ENCODE measurements at places on chromosomes 5 and 9.
A peak's percentile ranks its signal among the peaks of the same experiment; 100 is the strongest.

GRCh38 chr9:122263699-122264349 is 816 bp downstream of the RBM18 start:
- DNase-seq: no peak

DNA sequence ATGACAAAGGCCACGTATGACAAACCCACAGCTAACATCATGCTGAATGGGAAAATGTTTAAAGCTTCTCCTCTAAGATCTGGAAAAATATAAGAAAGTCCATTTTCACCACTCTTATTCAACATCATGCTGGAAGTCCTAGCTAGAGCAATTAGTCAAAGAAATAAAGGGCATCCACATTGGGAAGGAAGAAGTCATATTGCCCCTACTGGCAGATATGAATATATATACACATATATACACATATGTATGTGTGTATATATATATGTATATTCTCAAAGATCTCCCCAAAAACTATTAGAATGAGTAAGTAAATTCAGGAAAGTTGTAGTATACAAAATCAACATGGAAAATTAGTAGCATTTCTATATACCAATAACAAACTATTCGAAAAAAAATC is 17.1 kb downstream of the APBA1 start:
- DNase-seq: no peak

DNA sequence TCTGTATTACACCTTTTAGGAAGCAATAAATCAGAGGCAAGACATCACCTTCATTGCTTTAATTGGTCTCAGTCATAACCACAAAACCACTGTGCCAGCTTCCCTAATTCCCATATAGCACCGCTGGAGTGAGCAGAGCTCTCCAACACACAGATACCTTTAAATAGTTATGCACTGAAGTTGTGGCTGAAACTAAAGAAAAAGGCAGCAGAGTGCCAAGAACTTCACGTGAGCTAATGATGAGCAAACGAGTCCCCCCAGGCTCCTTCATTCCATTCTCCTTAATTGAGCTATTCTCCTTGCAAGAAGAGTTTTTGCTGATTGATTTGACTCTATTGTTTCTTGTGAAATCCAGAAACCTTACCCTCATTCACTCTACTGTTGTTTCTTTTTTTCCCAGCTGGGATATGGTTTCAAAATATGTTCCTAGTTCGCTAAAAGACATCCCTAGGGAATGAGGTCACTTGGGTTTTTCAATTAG is 501.5 kb downstream of the SPATA31D1 start:
- no peak for DNase-seq

DNA sequence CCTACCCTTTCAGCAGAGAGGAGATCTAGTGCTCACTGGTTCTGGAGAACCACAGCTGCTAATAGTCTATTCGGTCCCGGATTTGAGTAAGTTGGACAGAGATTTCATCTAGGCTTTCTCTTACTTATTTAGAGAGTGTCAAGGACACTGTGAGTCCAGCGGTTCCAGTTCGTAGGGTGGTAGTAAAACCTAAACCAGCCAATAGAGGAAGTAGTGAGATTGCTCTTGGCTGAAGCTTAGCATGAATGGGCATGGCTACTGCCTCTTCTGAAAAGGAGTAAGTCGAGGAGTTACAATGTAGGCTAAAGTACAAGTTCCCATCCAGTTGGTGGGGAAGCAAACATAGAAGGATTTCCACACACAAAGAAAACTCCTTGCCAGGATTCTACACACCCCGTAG is 109.6 kb upstream of the MOCS2 start:
- no peak for DNase-seq

GRCh38 chr5:81393783-81394718 is at the start of gene ACOT12:
ACOT12 (minus strand) TSS chr5:81394134; CDS start chr5:81394114, 20 bp downstream.
- DNase-seq: no peak

- DNase-seq: no peak
These were observed 15.2 kb downstream of the HTR4 start for GRCh38 chr5:148639081-148639480.

GRCh38 chr5:50744776-50745175 is 78.3 kb downstream of the PARP8 start:
- peak; percentile 50 for DNase-seq

GRCh38 chr5:125258615-125259014 is 512.2 kb upstream of the ZNF608 start:
- no peak for DNase-seq

GRCh38 chr5:119387945-119388618 is 32.3 kb downstream of the TNFAIP8 start:
- DNase-seq: no peak

DNA sequence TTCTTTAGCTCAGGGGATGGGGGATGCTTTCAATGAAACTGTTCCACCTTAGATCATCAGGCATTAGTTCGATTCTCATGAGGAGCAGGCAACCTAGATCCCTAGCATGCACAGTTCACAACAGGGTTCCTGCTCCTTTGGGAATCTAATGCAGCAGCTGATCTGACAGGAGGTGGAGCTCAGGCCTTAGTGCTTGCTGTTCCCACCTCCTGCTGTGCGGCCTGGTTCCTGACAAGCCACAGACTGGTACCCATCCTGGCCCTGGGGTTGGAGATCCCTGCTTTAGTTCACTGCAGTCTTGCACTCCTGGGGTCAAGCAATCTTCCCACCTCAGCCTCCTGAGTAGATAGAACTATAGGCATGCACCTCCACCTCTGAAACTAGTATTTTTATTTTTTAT is 1369.8 kb upstream of the NUDT12 start:
- no peak for DNase-seq

- no peak for DNase-seq
These were observed 5.8 kb upstream of the OR13C2 start for GRCh38 chr9:104611213-104611612.

DNA sequence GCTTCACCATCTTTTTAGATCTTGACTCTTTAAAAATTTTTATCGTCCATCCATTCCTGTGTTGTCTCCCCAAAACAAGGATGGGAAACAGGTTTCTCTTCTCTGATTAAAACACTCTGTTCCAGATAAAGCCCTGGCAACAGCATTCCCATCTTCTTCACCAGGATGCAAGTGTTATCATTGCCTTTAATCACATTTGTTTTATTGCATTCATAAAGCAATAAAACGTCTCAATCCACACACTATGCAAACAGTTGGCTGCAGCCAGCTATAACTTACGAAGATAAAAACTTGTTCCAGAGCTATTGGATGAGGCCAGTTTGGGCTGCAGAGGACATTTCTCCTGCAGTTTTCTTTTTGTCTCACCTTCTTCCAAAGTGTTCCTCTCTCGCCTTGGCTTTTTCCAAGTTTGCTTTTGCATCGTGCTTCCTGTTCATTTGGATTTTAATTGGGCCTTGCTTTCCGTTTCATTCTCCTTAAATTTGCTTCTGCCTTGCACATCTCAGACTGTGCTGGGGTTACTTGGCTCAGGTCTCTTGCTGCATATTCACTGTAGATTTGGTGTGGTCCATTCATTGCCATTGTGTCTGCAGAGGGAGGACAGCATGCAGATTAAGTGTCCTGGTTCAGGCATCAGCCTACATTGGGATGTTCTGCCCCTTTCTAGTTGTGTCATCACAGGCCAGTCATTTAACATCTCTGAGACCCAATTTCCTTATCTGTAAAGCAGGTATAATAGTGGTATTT is 136.5 kb upstream of the LIFR start:
- DNase-seq: no peak

DNA sequence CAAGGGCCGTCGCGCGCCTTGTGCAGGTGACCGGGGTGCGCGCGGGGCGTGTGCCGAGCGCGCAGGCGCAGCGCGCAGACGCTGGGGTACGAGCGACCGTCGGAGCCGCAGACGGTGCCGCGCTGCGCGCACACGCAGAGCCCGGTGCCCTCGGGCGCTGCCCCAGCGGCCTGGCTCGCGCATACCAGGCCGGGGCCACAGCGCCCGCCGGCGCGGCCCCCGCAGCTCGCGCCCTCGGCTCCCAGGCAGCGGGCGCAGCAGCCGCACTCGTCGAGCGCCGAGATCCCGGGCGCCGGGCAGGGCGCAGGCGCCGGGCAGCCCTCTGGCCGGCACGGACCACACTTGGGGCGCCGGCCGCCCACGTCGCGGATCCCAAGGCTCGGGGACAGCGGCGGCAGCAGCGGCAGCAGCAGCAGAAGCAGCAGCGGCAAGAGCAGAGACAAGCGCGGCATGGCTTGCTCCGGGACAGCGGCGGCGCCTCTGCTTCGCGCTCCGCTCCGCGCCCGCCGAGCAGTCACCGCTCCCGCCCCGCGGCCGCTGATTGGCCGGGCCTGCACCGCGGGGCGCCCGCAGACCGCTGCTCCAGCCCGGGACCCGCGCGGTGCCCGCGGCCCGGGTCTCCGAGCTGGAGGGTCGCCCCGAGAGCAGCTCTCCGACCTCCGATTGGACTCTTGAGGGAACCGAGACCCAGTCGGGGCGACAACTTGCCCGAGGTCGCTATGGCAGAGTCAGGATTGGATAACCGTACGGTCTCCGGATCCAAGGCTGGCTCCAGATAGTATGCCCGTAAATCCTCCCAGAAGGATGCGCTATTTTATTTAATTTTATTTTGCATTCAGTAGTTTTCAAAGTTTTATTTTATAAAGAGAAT is at the start of gene IGFBPL1:
Gene IGFBPL1 (minus strand): TSS at position 482 of the 871 bp plus-strand sequence. CDS start 30 bp downstream, at position 452.
- DNase-seq: peak; percentile 72

DNA sequence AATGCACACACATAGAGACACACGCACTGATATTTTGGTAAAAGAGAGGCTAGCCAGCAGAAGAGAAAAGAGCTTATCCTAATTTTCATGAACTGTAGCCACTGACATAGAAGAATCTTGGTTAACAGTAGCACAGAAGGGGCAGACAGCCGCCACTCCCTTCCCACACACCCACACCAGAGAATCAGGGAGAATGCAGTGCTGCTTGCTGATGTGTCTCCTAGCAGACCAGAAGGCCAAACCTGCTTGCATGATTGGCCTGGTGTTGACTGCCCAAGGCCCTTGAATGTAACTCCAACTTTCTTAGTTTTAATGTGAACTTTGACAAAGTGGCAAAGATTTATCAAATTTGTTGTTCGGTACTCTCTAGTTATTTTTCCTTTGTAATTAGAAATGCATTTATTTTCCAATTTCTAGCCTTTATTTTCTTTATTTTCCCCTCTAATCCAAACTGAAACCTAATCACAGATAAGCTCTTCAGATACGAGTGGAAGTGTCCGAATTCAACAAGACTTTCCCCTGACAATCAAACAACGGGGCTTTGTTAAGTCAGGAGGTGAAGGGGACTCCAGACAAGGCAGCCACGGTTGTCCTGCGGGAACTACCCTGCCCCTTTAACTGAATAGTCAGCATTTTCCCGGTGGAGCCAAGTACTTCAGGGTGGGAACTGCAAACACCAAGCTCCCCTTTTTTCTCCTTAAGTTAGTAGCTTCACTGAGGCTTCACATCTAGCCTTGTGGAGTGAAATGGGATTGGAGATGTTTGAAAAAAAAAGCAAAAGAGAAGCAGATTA is 81.9 kb upstream of the CTSL start:
- no peak for DNase-seq

DNA sequence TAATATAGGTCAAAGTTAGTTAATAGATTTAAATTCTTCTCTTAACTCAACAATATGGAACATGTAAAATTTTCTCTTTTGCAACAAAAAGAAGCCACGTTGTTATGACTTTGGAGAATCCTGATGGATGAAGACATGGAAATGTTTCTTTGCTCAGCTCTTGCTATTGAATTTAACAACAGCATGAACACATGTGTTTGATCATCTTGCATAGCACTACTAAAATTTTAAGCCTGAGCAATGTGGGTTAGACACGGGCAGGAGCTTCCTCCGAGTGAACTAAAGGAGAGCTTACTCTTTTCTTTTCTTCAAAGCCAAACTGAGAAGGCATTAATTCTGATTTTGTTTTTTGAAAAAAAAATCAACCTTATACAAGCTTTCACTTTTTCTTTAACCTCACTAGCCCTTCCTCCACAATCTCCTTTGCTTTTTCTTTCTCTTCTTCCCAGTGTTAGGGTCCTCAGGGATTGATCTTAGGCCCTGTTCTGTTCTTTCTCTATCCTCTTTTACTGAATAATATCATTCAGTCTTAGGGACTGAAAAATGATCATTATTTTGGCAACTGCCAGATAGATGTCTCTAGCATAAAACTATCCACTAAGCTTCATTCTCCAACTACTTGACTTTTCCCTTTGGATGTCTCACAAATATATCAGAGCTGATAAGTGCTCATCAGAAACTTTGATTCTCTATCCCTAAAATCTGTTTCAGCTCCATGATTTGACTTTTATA is 36.9 kb downstream of the ADAMTS19 start:
- no peak for DNase-seq

DNA sequence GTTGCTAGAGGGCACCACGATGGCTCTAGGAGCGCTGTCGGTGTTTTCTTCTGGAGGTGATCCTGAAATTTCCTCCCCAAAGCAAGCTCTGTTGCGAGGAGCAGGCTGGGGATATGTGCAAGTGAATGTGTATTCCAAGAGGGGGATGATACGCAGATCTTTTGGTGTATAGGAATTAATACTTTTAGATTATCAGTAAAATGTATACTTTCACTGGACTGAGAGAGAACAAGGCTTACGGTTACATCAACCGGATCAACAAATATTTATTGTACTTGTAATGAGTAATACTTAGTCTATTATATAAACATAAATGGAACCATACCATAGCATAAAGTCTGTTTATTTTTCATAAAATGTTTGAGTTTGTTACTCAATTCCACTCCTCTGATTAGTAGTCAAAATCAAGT is 632 bp upstream of the PRKAA1 start:
- no peak for DNase-seq

DNA sequence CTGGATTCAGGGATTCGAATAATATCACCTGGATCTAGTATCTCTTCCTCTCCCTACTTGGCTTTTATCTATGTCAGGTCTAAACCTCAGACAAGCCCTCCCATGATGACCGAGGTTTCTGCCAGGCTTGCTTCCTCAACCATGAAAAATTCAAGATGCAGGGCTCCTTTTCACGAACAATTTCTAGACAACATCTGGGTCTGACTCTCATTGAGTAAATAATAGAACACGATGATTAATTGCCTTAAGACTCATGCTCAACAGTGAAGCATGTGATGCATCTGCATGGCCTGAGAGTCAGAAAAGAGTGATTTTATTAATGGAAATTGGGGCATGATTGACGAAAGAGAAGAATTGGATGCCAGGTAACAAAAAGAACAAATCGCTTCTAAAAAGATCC is 277.2 kb upstream of the ZNF608 start:
- DNase-seq: no peak

DNA sequence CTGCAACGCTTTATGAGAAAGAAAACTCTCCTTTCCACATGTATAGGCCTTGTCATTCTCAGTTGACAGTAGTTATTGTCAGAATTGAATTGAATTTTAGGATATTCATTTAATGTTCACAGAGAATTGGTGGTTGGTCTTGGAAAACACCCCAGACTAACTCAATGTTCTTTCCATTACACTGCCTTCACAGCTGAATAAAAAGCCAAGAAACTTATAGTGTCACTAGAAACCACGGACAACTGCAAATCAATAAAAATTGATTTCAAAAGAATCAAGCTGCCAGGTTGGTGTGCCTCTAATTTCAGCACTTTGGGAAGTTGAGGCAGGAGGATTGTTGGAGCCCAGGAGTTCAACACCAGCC is 38.9 kb upstream of the IQGAP2 start:
- DNase-seq: no peak

All from DMS79 treated with DMSO at 0.1 percent for 48 hours (cell line).